ENCODE measurements at places on chromosomes 12 and 14. TPM values are rescaled to one million over a fixed set of nuclear protein-coding genes. Genes with fewer than 3 reads are reported as not detected.

DNA sequence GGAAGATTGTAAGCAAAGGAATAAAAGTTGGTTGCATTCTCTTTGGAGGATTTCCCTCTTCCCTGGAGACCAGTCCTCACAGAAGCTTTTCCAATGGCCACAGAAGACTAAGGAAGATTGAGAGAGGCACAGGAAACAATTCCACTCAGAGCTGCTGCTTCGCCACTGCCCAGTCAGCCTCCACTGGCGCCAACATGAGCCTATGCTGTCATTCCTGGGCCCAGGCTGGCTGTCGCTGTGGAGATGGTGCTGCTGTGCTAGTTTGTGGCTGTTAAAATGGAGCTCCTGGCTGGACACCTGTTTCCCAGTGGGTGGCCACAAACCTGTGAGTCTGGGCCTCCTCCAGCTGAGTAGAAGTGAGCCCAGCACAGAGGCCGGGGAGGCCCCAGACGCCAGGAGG, 6.6 kb downstream of the P2RX7 start:
- peaks cover 14% of the 10 kb centered on the region for H3K4me1 ChIP-seq
- DNase-seq: no peak
- H3K4me3 ChIP-seq: no peak overlapping the region
- no peak overlapping the region for H3K27ac ChIP-seq
- no peaks in the 10 kb centered on the region for H3K27me3 ChIP-seq
- H3K36me3 ChIP-seq: peaks cover 9% of the 10 kb centered on the region

DNA sequence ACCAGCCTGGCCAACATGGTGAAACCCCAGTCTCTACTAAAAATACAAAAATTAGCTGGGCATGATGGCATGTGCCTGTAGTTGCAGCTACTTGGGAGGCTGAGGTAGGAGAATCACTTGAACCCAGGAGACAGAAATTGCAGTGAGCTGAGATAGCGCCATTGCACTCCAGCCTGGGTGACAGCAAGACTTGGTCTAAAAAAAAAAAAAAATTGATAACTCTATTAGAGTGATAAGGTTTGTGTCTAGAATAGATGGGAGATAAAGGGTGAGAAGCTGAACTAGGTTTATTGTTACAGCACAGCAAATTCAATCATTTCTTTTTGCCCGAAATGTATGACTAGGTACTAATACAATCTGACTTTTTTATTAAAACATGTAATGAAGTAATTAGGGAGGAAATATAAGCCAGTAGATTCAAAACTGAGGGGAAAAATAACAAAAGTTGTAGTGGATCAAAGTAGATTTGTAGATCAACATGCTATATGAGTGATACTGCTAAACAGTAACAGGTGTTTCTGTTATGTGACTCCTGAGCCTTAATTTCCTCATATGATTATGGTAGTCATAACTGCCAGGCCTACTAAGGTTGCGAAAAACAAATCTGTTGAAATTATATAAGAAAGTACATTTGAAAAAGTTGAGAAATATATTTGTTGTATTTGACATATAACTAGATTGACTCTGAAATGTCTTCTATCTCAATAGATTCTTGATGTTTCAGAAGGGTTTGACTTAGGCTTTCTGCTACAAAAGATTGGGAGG, 83.6 kb downstream of the WNK1 start:
- no peak for DNase-seq
- no peak overlapping the region for H3K4me3 ChIP-seq
- no peaks in the 10 kb centered on the region for H3K27me3 ChIP-seq
- peaks cover 33% of the 10 kb centered on the region for H3K4me1 ChIP-seq
- H3K36me3 ChIP-seq: peaks cover 11% of the 10 kb centered on the region

DNA sequence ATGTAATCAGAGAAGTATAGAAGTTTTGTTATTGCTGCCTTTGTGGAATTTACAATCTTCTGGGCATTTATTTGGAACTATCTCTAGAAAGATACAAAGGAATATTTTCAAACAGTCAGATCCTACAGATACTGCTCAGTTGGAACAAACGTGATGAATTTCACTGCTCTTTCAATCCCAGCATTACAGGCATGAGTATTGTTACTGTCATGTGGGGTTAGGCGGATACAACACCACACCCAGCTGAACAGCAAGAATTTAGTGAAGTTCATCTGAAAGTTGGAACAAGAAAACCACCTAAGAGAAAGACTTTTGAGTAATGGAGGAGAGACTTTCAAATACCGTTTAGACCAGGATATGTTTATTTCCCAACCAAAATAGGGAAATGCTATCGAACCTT, 123.3 kb upstream of the PLXNC1 start:
- no peak for DNase-seq
- no peaks in the 10 kb centered on the region for H3K27me3 ChIP-seq
- H3K4me1 ChIP-seq: peaks cover 3% of the 10 kb centered on the region
- H3K27ac ChIP-seq: no peak overlapping the region
- no peak overlapping the region for H3K4me3 ChIP-seq

GRCh38 chr12:76618031-76618430, 58.5 kb upstream of the OSBPL8 start:
- no peak overlapping the region for H3K4me3 ChIP-seq
- no peak overlapping the region for H3K27ac ChIP-seq
- H3K36me3 ChIP-seq: no peaks in the 10 kb centered on the region
- peaks cover 5% of the 10 kb centered on the region for H3K4me1 ChIP-seq

- peaks cover 12% of the 10 kb centered on the region for H3K27me3 ChIP-seq
- H3K27ac ChIP-seq: no peak overlapping the region
- no peaks in the 10 kb centered on the region for H3K4me1 ChIP-seq
- no peak for DNase-seq
Measured at GRCh38 chr12:131140697-131141096, 187.0 kb downstream of the ADGRD1 start.

- DNase-seq: no peak
- no peaks in the 10 kb centered on the region for H3K36me3 ChIP-seq
- H3K4me1 ChIP-seq: peaks cover 4% of the 10 kb centered on the region
- no peak overlapping the region for H3K4me3 ChIP-seq
- no peak overlapping the region for H3K27ac ChIP-seq
Measured at GRCh38 chr12:39959467-39959866, 146.4 kb downstream of the SLC2A13 start.

DNA sequence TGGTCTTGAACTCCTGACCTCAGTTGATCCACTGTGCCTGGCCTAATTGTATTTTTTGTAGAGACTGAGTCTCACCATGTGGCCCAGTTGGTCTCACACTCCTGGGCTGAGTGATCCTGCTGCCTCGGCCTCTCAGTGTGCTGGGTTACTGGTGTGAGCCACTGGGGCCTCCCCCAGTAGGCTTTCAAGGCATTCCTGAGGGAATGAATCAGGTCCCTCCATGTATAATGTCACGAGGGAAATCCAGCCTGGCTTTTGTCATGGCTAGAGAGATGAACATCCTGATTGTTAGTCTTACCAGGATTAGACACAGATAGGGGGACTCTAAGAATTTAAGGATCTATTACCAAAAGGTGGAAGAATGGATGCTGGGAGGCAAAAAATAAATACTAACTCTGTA, 51.9 kb downstream of the CPSF2 start:
- H3K4me3 ChIP-seq: no peak overlapping the region
- no peak overlapping the region for H3K27ac ChIP-seq
- peaks cover 3% of the 10 kb centered on the region for H3K36me3 ChIP-seq
- no peak for DNase-seq
- peaks cover 2% of the 10 kb centered on the region for H3K4me1 ChIP-seq

OR6C6 gene
- not detected for total RNA-seq
